ENCODE measurements at places on chromosomes 6 and 20.

- no peak for DNase-seq
Measured at GRCh38 chr20:43161716-43162115, 28.0 kb downstream of the PTPRT start.

DNA sequence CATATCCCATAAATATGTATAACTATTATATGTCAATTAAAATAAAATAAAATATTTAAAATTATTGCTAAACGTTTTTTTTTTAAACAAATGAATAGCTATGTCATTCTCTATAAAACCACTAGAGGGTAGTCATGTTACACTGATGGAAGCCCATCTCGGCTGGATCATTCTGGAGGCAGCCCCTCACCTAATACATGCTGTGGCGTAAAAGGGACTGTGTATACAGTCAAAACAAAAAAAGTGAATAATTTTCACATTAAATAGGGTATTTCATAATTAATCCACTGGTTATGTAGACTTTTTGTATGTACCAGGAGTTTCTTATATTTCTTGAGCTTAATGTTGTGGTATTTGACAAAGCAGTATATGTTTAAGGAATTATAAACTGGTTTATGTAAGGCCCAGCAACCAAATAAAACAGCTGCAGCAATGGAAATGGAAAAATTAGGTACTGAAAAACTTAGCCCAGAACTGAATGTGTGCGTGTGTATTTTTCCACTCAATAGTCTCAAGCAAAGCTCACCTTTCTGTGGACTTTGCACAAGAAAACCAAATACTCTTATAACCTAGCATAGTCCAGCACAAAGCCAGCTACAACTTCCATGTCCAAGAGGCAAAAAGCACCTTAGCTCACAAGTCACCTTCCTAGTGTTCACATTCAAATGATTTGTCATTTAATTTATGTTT lies 81.7 kb downstream of the COL9A1 start:
- peak; percentile 46 for DNase-seq

DNA sequence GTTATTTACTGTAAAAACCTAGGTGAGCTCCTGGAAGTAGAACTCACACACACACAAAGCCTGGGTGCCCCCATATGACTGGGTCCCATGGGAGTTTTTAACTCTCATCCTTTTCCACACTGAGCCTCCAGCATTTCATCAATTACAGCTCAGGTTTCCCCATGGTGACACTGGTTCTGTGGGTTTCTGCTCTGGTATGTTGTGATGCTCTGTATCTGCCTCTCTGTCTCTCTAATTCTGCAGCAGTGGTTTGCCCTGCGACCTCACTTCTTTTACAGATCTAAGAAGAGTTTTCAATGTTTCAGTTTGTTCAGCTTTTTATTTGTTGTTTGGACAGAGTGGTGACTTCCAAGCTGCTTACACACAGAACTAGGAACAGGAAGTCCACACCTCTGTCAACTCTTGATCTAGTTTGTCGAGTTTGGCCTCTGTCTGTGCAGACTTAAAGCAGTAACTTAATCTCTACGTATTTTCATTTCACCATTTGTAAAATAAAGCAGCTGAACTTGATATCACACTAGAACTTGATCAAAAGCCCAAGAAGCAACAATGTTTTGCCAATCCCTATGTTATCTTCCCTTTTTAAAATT lies 554.3 kb downstream of the EPHA7 start:
- peak; percentile 4 for DNase-seq

GRCh38 chr6:138007014-138007472 lies 100.2 kb downstream of the PERP start:
- DNase-seq, result peak; percentile 28

DNA sequence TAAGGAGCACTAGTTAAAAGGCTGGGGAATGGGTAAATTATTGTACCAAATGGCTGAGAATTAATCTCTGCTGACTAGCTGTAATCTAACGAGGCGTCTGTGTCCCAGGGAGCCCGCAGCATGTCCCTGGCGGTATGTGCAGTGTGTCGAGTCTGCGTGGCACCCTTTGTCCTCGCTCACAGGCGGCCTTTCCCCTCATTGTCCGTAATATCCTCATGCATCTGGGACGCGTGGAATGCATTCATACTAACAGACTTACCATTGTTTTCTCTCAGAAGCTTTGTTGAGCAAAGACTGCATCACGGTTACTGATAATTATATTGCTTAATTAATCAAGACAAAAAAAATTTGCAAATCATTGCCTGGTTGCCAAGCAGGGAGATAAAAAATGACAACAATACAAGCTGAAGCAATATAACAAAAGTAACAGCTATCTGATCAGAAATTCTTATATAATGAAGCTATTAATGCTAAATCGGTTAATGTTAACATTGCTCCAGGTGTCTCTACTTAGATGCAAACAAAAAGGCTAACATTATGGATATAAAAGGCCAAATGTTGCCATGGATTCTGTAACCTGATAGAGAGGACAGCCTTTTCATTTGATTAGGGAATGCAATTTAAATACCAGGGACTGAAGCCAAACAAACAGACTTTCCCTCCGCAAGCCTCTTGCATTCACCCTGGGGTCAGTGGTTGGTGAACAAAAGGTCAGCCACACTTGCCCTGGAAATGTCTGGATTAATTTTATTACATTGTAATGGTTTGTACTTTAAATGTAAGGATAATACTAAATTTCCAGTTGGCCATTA lies 124.8 kb downstream of the INSM1 start:
- DNase-seq, result no peak

GRCh38 chr6:52415917-52416628 lies 4.1 kb upstream of the EFHC1 start:
- DNase-seq, result peak; percentile 75

GRCh38 chr6:39003072-39003471 lies 45.5 kb upstream of the GLP1R start:
- DNase-seq, result no peak

DNA sequence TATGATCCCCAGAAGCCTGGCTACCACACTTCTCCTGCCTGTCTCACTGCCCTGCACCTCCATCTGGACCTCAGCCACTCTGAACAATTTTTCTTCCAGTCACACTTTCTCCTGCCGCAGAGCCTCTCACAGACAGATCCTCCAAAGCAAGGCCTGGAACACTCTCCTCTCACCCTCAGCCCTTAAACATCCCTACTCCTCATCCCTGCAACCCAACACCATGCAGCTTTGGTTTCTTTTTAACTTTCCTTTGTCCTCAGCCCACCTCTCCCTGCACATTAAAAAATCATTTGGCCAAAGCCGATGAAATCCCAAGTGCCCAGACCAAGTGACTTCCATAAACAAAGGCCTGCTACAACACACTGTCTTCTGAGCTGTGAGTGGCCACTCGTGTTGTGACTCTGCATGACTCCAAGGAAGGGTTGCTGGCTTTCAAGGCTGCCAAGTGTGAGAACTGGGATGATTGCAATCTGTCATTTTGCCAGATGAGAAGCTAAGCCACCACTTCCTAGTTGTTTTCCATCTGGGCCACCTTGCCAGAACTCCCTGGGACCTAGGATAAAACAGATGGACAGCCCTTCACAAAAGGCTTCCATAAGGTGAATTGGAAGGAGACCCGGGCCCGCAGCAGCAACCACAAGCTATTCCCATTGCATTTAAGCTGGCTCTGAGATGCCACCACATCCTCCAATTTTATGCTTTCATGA lies 144.4 kb upstream of the SSTR4 start:
- DNase-seq, result no peak

DNA sequence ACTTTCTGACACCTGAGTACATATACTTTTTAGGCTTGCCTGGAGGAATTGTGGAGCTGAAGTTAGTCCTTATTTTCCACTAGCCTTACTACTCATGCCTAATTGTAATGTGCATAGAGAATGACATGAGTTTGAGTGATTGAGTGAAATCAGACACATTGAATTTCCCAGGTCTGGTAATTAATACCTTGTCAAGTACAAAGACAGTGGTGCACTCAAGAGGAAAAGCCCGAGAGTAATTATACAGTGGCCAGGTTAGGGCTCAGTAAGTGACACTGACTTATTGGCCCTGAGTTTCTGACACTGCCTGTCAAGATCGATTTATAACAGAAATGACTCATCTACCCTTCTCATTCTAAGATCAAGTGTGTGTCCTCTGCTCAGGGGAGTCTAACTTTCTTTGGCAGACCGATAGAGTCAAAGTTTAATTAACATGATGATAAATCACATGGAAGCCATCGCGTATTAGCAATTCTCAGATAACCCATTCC lies 288.3 kb downstream of the TPBG start:
- DNase-seq, result no peak

DNA sequence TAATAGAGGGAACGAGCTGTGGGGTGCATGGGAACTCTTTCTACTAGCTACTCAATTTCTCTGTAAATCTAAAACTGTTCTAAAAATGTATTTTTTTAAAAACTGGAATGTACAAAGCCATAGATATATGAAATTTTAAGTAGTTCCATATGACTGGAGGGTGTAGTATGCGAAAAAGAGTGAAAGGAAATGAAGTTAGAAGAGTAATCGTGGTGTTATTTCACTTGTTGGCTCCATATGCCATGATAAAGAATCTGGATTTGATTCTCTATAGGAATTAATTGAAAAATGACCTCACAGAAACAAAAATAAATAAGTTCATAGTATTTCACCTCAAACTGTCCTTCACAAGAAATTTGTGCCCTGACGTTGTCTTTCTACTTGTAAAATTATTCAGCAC lies 500.2 kb downstream of the TENT5A start:
- DNase-seq, result no peak

DNA sequence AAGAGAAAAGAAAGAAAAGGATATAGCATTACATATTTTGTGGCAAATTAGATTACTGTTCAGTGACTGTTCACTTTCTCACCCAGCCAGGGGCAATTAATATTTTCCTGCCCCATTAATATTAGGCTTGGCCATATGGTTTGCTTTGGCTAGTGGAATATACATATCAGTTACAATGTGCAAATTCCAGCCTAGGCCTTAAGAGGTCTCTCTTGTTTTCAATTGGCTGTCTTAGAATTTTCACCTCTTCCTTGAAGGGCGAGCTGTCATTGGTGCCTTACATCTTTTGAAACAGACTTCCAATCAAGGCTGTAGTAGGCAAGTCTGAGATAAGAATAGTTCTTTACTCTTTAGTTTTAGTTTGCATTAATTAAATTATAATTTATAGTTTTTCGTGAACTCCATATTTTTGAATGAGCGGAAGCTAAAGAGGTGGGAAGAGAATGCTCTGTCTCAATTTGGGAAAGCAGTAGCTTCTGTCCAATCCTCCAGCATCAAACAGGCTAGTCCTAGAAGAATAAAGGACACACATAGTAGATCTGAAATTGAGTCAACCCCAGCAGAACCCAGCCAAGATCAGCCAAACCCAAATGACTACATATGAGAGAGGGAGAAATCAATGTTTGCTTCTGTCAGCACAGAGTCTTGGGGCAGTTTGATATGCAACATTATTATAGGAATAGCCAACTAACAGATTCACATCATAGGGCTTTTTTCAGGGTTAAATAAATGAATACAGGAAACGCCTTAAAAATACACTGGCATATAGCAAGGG lies 6.3 kb upstream of the CSNK2A1 start:
- DNase-seq, result no peak

DNA sequence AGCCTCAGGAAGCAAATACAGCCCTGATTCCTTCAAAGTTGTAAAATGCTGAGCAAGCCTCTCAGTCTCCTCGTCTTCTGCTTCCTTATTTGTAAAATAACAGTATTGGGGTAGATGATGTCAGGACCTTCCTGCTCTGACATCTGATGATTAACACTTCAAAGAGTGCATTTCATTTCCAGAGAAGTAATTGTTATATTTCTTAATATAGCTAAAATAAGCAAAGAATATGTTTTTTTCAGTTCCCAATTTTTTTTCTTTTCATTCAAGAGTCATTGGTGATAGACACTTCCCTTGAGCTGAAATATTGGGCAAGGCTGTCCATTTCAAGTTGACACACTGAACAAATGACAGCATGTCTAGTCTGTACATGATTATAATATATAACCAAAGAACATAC lies 53.4 kb downstream of the SLX4IP start:
- DNase-seq, result no peak

DNA sequence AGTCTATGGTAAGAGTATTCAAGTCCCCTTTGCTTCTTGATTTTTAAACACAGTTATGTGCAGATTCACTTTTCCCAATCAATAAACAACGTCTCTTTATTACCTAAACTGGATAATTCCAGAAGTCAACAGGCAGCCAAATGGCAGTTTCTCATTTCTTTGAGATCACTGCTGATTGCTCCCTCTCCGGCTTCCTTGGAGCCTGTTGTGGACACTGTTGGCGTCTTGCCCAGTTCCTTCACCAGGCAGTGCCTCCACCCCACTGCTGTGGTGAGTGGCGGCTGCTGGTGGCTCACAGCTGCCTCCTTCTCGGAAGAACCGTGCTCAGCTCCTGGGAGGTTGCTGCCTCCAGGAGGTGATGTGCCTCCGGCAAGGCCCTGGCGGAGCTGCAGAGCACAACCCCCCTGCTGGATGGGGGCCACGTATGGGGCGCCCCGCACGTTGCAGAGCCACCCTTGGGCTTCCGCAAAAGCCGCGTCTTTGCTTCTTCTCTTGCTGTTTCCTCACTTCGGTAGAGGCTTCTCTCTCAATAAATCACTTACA lies 105.1 kb upstream of the CNKSR3 start:
- peak; percentile 49 for DNase-seq

DNA sequence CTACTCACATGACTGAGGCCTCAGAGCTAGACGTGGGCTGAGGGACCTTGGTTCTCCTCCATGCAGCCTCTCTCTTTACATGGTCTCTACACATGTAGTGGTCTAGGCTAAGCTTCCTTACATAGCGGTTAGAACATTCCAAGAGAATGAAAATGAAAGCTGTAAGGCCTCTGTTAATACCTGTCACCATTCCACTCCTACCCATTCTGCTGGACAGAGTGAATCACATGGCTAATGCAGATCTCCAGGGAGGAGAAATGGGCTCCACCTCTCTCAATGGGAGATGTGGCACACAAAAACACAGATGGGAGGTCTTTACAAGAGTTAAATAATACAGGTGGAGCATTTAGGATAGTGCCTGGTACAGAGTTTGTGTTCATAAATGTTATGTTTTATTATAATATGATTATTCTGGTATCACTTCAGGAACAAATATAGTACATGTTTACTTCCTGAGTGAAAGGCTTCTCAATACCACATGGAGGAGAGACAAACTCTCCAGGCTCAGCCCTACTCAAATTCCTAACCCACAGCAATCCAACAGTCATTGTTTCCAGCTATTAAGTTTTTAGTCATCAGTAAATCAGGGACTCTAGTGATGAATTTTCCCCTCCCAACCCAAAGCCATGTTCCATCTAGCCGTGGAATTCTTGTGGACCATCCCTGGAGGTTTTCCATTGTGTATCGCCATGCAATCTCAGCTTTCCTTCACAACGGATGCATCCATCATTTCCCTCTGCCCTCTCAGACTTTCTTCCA lies 57.9 kb downstream of the ISM1 start:
- DNase-seq, result no peak
